SK-N-SH treated with all-trans-retinoic acid at 6 μM for 48 hours (cell line): ENCODE measurements at places on chromosomes 4 and X.
A peak's percentile ranks its signal among the peaks of the same experiment; 100 is the strongest.

- no peak for ATAC-seq
Observed at GRCh38 chrX:2664502-2664901, 26.6 kb upstream of the CD99 start.

- ATAC-seq = no peak
Observed at GRCh38 chrX:29215251-29215650, 628.0 kb downstream of the IL1RAPL1 start.

DNA sequence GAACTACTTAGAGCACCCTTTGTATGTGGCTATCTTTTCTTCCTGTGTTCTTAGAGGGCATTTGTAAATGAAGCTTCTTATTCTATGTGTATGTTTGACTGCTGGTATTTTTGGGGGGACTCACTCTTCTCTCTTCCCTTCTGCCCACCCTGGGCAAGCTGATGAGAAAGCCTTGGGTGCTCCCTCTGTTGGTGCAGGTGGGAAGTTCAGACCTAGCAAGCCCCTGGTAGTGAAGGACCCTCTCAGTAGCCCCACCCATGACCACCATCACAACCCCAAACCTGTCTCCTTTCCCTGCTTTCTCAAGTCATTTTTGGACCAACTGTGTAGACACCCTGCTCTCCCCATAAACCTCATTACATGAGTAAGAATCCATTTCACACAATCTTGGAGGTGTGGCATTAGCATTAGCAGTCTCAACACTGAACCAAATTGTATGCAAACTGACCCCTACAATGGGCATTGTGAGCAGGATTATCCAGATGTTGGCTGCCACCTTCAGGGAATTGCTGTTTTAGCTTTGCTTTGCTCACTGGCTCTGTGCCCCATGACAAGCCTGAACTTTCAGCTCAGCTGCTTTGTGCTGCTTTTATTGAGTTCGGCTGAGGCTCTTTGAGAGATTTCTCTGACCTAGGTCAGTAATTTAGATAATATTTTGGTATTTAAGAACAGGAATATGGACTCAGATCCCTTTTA is 27.9 kb downstream of the TRIM61 start:
- ATAC-seq = no peak

DNA sequence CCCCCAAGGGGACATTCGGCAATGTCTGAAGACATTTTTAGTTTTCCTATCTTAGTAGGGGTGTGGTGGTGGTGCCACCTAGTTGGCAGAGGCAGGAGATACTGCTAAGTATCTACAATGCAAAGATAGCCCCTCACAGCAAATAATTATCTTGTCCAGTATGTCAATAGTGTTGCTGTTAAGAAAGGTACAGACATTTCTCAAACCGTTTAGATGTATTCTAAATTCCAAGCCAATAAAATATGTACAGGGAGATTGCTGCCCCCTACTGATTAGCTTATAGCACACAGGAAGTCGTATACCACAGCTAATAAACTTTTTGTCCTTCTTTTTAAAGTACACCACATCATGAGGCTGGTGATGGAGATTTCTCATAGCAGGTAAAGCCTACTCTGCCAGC is 260.5 kb downstream of the TMA16 start:
- peak; percentile 84 for ATAC-seq

DNA sequence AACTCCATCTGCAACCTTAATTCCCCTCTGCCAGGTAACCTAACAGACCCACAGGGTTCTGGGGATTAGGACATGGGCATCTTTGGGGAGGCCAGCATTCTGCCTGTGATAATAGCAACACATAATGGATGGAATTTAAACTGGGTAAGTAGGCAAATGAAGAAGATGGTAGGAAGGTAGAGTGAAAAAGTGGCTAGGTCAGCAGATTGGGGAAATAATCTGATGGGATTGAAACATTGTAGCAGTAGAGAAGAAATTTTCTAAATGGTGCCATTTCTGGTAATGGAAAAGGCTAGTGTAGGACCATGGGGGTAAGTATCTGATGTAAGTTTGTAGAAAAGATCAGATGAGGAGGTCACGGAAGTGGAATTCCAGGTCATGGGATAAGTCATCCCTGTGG is 3.0 kb upstream of the CT47C1 start:
- ATAC-seq = no peak

GRCh38 chr4:2254665-2255500 is 7.0 kb downstream of the MXD4 start:
- ATAC-seq = no peak

DNA sequence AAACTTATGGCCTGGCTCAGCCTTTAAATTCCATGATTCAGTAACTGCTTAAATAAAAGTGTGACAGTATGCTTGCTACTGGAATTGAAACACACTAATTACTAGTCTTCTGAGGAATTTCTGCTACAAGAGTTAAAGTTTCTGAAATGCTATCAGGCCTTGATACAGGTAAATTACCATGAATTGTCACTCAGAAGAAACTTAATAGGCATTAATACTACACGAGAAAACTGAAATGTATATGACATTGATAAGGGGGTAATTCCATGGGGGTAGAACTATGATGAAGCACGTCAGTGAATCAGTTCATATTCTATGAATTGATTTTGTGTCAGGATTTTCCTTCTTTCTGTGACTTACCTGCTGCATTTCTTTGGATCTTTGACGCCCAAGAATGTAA is 3.0 kb upstream of the NPY1R start:
- ATAC-seq = no peak

DNA sequence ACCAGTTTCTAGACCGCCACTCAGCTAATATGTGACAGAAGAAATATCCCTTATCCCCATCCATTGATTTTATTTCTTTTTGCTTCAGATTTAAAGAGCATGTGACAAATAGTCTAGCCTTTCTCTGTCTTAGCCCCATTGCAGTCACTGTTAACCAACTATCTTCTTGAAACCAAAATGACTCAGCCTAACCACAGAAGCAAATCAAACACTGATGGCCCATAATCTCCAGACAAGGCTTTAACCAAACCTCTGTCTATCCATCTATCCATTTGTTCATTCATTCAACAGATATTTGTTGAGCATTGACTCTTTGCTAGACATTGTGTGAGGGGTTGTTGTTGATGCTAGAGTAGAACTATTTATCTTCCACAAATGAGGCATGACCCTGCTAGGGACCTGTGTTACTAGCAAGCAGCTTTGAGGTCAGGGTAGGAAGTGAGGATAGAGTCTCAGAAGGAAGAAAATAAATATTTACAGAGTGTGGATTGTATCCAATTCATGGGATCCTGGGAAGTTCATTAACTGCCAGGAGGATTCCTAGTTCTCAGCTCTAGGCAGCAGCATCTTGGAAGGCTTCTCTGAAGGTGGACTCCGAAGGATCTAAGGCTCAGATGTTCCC is 22.5 kb downstream of the HNRNPH2 start:
- peak; percentile 77 for ATAC-seq

DNA sequence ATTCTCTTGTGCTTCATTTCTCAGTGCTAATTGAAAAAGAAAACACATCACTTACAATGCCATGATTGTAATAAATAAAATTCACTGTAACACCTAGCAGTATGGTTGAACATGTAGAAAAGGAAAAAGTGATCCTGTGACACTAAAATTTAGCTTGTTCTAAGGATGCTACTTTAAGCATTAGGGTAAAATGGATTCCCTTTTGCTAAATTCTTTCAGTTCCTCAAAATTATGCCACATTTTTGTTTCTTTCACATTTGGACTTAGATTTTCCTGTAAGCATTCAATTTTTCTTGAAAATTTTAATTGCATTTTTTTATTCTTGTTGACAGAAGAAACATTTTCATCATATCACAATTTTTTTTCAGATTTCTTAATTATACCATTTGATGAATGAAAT is 19.4 kb downstream of the TET2 start:
- no peak for ATAC-seq

GRCh38 chr4:88870428-88870827 is 172.8 kb upstream of the NAP1L5 start:
- ATAC-seq = no peak
